Activated naive CD4-positive, alpha-beta T cell (primary cell): ENCODE measurements at places on chromosomes 7 and 10.

DNA sequence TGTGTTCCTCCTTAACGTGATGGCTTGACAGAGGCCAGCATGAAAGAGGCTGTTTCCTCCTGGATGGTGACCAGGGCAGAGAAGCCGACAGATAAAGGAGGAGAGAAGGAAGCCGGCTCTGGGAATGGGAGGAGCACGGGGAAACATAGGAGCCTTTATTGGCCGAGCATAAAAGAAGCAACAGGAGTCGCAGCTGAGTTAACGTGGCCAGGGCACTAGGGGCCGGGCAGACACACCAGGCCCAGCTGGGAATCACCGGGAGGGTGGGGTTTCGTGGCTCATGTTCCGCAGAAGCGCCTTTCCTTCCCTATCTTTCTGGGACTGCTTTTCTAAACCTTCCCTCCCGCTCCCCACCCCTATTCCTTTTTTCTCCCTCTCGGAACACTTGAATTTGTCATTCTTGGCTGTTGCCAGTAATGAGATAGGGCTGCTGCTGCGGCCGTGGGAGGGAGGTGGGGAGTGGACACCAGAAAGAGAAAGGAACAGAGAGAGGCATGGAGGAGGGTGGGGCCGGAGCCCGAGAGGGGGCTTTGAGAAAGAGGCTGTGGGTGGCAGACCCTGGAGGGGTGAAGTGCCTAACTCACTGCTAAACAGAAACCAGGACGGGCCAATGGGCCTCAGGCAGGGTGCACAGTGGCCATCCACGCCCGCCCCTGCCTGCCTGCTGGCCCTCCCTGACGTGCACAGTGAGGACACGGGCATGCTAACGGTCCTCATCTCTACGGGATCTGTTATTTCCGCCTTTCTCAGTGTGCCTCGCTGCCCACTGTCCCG, 65.2 kb downstream of the COL13A1 start:
- DNase-seq: no peak

GRCh38 chr10:122138831-122139625, 132.1 kb upstream of the BTBD16 start:
- no peak for DNase-seq

DNA sequence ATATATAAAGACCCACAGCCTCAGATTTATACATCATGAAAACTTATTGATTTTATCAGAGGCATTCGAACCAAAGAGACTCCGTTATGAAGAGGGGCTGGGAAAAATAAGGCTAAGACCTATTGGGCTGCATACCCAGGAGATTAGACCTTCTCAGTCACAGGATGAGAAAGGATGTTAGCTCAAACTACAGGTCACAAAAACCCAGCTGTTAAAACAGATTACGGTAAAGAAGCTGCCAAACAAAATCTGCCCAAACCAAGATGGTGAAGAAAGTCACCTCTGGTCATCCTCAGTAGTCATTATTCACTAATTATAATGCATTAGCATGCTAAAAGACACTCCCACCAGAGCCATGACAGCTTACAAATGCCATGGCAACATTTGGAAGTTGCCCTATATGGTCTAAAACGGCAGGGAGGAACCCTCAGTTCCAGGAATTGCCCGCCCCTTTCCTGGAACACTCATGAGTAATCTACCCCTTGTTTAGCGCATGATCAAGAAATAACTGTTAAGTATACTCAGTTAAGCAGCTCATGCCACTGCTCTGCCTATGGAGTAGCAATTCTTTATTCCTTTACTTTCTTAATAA, 362.5 kb upstream of the PCDH15 start:
- no peak for DNase-seq

GRCh38 chr10:101718690-101719275, 23.8 kb upstream of the FBXW4 start:
- DNase-seq: no peak

- DNase-seq: no peak
Measured at GRCh38 chr7:37920849-37921805, 687 bp downstream of the EPDR1 start.

- no peak for DNase-seq
Measured at GRCh38 chr7:96199421-96199820, 122.5 kb downstream of the SLC25A13 start.

DNA sequence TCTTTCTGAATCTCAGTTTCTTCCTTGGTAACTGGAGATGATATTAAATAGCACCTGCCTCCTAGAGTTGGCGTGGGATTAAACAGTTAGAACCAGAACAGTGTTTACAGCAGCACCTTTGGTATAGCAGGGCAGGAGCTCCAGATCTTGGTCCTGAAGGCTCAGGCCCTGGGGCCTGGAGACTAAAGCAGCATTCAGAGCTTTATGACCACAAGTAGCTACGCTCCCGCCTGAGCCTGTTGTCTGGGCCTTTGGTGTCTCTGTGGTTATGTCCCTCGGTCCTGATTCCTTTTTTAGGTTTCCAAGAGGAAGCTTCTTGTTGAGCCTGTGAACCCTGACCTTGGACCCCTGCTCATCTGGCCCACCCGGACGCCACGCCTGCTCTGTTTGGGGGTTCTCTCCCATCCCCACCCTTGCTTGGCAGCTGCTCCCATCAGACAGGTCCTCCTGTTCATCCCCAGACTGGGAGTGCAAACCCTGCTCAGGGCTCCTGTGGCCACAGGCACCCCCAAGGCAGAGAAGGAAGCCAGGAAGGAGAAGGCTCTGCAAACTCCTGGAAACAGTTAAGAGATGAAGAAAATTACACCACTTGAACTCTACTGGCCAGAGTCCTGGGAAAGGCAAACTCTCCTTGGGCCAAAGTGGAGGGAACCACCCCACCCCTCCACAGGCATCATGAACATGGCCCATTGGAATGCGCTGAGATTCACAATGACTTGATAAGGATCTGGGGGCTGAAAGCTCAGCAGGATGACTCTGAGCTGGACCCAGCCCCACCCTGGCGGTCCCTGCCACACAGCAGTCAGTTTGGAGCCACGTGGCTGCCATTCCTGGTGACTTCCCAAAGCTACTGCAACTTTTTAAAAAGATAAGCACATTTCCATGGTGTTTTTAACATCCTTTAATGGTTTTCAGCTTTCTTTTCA, 50.1 kb upstream of the TMEM72 start:
- DNase-seq: no peak

DNA sequence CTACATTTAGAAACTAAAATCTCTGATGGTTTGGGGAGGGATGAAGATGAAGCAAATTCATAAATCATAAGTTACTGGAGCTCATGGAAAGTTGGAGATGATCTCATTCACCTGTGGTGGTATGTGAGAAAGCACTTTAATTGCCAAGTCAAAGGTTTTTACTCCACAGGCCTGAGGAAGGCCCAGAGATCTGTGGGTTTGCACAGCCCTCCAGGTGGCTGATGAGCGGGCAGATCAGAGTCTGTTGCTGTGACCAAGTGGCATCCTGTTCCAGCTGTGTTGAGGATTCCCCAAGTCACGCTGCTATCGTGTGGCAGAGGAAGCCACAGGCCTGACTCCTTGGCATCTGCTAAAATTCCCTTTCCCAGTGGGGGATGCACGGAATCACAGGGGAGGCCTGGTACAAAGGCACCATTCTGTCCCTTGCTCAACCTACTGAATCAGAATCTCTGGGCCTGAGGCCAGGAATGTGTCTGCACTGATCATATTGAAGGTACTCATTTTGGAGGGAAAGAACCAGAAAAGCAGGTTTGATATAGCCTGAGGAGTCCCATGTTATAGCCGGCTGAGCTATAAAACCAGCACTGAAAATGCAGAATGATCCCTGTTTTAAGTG, 19.7 kb upstream of the DDC start:
- DNase-seq: no peak

- no peak for DNase-seq
Measured at GRCh38 chr7:102085218-102085772, 201.4 kb upstream of the SH2B2 start.

GRCh38 chr7:98286701-98287485, 5.4 kb downstream of the BRI3 start:
- no peak for DNase-seq

GRCh38 chr7:42053834-42054233, 183.2 kb downstream of the GLI3 start:
- DNase-seq: no peak

- no peak for DNase-seq
Measured at GRCh38 chr7:135645296-135645904, 16.9 kb upstream of the STMP1 start.

- DNase-seq: no peak
Measured at GRCh38 chr7:47452715-47453092, 129.2 kb downstream of the TNS3 start.

DNA sequence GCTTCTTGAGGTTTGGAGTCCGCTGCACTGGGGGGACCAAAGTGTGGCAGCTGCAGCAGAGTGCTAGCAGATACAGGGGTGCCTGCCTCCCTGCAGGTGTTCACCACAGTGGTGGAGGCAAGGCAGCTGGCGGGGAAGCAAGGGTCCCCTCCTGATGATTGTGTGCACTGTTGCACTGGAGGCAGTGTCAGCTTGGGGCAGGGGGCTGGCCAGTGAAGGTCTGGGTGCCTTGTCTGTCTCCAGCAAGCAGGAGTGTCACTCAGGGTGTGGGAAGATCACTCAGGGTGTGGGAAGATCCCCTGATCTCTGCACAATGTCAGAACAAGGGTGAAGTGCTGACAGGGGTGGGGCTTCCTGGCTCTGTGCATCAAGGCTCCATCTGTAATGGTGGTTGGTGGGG, 36.3 kb upstream of the PPP1R3A start:
- DNase-seq: no peak

DNA sequence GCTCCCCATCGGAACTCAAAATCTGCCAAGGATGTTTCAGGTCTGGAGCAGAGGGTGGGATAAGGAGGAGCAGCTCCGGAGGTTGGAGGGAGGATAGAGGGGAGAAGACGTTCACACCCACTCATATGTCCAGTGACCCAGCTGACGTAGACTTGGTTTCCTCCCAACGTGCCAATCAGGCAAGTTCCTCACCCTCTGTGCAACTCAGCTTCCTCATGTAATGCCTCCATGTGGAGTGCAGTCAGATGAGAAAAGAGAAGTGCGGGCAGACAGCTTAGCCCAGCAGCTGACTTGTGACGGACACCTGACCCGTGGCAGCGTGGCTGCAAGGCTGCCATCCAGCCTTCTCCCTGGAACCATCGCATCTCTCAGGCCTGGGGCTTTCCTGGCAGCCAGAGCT, 86.8 kb downstream of the NPTX2 start:
- no peak for DNase-seq

DNA sequence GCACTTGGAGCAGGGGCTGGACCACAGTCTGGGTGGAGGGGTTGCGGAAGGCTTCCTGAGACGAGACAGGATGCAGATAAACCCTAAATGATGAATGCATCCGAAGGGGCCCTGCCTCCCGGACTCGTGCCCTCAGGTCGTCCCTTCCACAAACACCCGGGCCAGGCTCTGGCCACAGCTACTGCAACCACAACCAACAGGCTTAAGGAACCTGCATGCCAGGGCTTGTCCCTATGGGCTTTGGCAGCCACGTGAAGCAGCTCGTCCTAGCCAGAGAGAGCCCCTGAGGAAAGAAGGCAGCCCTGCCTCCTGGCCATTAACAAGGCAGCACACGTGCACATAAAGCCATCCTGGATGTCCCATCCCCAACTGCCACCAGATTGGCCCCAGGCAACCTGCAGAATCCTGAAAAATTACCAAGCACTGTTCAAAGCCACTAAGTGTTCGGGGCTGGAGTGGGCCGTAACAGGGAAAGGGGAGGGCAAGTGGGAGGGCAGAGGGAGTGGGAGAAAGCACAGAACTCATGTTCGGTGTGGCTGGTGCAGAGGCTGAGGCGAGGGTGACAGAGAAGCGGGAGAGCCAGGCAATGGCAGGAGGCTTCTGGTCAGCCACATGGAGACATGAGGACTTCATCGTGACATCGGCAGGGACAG, 62.7 kb downstream of the MAD1L1 start:
- no peak for DNase-seq

GRCh38 chr10:86688398-86688921, 20.1 kb downstream of the LDB3 start:
- DNase-seq: peak; percentile 14
